ENCODE measurements at places on chromosomes 2 and 18.

GRCh38 chr2:235032949-235033348 lies 81.1 kb downstream of the SH3BP4 start:
- DNase-seq = no peak

GRCh38 chr2:118942031-118942430 lies at the start of gene MARCO:
Gene MARCO, plus strand, starts transcription at chr2:118942194. Its CDS starts 107 bp downstream, at chr2:118942301.
- peak; percentile 30 for DNase-seq

DNA sequence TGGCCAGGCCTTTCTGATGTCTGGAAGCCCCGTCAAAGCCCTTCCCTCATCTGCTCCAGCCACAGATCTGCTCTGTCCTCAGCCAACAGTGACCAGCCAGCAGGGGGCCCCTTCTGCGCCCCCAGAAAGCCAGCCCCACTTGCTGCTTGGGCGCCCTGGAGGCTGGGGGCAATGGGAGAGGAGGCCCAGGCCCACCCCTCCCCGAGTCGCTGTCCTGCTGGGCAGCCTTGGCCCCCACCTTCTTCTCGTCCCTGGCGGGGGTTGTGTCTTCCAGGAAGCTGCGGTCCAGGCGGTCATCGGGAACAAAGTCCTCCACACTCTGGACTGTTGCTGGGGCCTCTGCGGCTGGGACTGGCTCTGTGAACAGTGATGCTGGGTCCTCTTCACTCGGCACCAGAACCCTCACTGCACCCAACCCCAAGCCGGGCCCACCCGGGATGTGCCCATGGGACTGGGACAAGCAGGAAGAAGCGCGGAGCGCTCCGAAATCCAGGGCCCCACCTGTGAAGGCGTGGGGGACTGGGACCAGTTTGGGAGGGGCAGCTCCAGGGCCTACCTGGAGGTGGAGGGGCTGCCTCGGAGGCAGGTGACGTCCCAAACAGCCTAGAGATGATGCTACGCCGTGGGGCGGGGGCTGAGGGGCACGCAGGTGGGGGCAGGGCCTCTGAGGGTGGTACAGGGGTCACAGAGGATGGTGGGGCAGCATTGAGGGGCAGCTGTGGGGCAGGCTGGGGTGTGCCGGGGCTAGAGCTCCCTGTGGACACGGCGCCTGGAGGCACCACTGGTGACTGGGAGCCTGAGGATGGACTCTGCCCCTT lies 257.6 kb downstream of the ANKRD30B start:
- no peak for DNase-seq

DNA sequence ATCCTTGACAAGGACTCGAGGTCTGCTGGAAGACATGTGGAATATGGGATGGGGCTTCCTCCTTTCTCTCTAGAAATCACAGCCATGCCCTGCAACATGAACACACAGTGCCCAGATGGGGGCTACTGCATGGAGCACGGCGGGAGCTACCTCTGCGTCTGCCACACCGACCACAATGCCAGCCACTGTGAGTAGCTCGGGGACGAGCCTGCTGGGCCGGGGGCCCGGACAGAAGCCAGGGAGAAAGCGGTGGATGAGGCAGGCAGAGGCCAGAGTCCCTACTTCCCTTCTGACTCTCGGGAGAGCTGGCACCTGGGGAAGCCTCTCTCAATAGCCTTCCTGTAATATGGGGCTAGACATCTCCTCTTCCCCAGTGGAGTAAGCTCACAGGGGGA lies 50.5 kb downstream of the SNED1 start:
- no peak for DNase-seq

DNA sequence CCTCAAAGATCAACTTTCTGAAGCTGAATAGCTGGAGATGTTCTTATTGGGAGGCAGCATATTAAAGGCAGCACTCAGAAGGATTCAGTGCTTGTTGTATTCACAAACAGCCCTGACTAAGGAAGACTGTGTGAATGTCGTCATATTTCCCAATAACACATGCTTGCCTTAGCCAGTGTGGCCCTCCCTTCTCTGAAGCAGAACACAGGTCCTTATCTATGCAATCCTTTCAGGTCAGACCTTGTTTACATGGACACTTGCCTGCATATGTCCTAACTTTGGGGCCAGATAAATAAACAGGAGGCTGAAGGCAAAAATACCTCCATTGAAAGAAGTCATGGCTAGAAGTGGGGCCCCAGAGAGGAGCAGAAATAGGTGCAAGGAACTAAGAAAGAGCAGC lies 97.2 kb downstream of the SLC4A3 start:
- DNase-seq = no peak

- no peak for DNase-seq
Measured at GRCh38 chr18:44958455-44958854, 277.8 kb downstream of the SETBP1 start.

- DNase-seq = peak; percentile 80
Measured at GRCh38 chr18:9971313-9971920, 57.6 kb downstream of the VAPA start.

DNA sequence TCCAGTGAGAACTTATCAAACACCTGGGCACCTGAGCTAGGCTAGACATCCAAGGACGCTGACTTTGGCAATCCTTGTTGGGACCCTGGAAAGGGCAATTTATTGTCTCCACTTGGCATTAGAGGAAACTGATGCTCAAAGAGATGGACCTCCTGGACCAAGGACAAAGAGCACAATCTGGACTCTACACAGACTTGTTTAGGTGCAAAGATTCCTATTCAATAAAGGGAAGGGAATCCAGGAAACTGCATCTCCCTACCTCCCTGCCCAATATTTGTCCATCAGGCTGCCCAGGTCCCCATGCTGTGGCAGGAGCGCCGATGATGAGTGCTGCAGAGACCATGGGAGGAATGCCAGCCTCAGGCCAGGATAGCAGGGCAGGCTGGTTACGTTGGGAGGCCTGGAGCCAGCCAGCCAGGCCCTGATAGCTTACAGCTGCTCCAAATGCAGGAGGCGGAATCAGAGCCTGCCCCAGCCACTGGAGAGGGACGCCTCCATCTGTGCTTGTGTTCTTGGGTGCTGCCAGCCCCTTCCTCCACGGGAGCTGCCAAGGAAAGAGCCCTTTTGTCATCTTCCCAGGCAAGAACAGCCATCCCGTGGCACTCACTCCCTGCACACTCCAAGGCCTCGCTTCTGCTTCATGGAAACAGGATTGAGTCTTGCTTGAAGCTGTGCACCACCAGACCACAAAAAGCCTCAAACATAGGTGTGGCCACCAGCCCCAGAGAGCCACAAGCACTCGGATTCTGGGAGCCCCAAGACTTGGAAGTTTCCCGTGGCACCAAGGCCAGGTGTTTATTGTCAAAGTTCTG lies 60.0 kb downstream of the HS1BP3 start:
- DNase-seq = no peak

DNA sequence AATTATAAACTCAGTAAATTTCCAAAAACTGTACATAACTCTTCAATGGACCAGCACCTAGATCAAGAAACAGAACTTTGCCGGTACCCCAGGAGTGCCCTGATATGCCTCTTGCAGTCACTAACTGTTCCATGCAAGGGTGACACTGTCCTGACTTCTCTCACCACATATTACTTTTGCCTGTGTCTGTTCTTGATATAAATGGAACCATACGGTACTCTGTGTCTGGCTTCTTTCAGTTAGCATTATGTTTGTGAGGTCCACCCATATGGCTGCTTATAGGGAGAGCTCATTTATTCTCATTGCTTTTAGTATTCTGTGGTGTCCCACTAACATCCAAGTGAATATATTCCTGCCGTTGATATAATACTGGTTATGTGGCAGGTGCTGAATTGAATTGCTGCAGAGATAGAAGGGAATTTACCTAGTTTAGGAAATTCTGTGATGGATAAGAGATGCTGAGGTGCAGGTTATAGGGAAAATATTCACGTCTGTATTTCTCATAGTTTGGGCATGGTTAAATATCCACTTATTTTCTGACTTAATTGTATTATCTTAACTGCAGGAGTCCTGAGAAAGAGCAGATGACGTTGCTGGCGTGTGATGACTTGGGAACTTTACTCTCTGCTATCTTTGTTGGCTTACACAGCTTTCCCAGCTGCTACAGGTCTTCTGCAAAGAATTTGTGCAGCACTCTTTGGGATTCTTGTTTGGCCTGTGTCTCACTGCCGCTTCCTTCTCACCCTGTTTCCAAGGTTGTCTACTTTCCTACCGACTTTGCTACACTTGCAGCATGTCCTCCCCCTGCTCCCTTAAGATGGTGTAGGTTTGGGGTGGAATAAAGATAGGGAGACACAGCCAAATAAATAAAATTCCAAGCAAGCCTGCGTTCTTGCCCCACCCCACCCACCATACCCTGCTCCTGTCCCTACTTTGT lies 107.9 kb downstream of the MAP4K4 start:
- no peak for DNase-seq

- no peak for DNase-seq
Measured at GRCh38 chr2:161173541-161174194, 13.4 kb downstream of the TANK start.

GRCh38 chr18:51028201-51028805 lies 1.7 kb upstream of the SMAD4 start:
- DNase-seq = no peak

- DNase-seq = no peak
Measured at GRCh38 chr2:34547340-34547739, 948.2 kb upstream of the FAM98A start.

DNA sequence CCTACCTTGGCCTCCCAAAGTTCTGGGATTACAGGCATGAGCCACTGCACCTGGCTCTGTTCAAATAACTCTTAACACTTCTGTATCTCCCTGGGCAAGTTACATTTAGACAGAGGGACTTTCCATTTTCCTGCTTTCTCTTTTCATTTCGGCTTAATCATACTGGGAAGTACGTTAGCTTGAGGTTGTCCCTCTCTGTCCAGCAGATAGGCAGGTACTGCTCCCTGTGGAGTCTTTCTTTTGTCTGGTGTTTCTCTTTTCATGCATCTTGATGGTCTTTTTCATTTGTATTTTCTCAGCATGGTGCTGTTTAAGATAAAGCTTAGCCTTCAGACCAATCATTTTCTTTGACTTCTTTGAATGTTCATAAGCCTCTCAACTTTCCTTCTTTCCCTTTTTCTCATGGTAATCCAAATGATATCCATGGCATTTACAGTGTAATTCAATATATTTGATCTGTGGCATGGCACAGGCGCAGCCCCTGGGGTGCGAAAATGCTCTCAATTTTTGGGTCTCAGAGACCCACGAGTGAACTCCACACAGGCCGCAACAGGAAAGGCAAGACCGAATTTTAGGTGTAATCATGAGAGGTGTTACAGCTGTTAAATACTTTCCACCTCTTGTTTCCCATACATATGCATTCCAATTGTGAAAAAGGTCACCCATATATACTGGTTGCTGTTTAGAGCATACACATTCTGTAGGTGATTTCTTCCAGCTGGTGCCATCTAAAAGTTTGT lies 99.9 kb upstream of the MYO3B start:
- DNase-seq = no peak

GRCh38 chr2:12685956-12686355 lies 30.8 kb upstream of the TRIB2 start:
- no peak for DNase-seq

Data from muscle of back (tissue), 13 donors.